ENCODE measurements at places on chromosomes 3 and 15. TPM values are rescaled to one million over a fixed set of nuclear protein-coding genes. Genes with fewer than 3 reads are reported as not detected.

Gene TMIE
- total RNA-seq, result 0.32 TPM

Gene VIPR1
- total RNA-seq, result not detected

Gene CCR3
- 0.13 TPM for total RNA-seq

Gene RLBP1
- not detected for total RNA-seq

Gene NR2F2
- 1.7 TPM for total RNA-seq

Gene DNAH1
- total RNA-seq, result 6.5 TPM

Gene APOD
- total RNA-seq, result 0.91 TPM

Gene ZNF660
- total RNA-seq, result 3.2 TPM
